ENCODE measurements at places on chromosomes 12 and 14.

DNA sequence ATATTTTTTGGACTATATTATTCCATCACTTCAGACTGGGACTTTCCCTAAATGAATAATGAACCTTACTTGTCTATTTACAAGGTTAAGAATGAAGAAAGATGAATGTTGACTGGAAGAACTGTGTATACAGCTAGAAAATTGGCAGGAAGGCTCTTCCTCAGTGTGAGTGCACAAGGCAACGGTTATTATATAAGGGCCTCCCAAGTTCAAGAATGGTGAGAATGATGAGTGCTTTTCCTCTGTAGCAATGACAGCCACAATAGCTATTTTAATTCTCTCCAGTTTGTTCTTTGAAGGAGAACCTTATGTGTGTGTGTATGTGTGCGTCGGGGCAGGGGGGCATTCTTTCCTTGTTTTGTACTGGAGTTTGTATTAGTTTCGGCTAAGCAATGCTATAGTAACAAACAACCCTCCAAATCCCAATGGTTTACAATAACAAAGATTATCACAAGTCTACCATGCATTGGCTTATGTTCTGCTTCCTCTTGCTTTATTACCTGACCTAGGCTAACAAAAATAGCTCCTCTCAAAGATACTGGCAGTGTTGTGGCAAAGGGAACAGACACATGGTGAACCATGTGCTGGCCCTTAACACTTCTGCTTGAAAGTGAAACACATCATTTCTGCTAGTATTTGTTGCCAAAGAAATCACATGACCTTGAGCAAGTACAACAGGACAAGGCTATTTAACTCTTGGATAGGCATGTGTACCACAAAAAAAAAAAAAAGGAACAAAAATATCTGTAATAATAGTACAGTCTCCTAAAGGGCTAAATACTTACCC, 139.5 kb downstream of the RMST start:
- no peak for DNase-seq

- DNase-seq: no peak
These were observed 11.9 kb downstream of the NRDE2 start for GRCh38 chr14:90319634-90320541.

GRCh38 chr12:26123482-26123980, 1.3 kb downstream of the BHLHE41 start:
- DNase-seq: no peak

- DNase-seq: no peak
These were observed 13.4 kb downstream of the PSEN1 start for GRCh38 chr14:73149753-73150152.

DNA sequence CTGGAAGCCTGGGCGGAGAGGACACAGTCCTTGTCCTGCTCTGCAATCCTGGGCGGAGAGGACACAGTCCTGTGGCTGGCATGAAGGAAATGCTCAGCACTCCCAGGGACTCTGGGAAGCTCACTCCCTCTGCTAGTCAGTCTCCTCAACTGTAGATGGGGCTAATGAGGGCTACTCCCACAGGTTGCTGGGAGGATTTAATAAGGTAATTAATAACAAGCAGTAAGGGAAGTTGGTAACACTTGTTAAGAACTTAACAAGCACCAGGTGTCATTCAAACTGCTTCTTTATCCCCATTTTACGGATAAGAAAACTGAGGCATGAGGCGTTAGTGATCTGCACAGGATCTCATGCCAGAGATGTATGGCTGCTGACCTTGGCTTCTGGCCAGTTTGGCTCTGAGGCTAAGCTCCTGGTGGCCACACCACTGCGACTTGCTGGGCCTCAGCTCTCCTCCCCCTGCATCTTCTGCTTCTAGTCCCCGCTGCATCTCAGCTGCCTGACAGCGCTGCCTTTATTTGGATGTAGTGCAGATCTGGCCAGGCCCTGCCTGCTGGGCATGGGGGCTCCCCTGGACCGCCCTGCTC, 54.1 kb upstream of the BEGAIN start:
- no peak for DNase-seq

GRCh38 chr14:33433396-33433795, 494.7 kb downstream of the NPAS3 start:
- DNase-seq: no peak

DNA sequence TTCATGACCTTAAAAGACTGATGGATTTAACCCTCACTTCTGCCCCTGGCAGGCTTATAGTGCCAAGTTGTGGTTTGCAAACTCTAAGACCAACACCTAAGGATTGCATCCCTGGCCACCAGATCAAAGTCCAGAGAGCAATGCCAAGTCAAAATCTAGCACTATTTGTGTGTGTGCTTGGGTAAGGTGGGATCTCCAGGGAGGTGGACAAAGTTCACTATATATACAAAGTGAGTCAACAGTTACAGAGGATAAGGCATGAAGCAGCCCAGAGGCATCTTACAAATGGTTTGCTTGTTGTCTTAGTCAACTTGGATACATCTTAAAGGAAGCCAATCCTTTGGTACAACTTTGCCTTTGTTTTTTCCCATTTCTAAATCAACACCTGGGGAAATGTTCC, 137.3 kb downstream of the MSRB3 start:
- DNase-seq: no peak

GRCh38 chr14:71591929-71592328, 340.3 kb upstream of the RGS6 start:
- DNase-seq: no peak

GRCh38 chr12:127809275-127809674, 457.7 kb upstream of the TMEM132C start:
- DNase-seq: no peak

- DNase-seq: no peak
These were observed 273.3 kb downstream of the ALG10 start for GRCh38 chr12:34295366-34296142.

- DNase-seq: no peak
These were observed 7.6 kb upstream of the TMED10 start for GRCh38 chr14:75184039-75184438.

- no peak for DNase-seq
These were observed 144.2 kb downstream of the SLC38A6 start for GRCh38 chr14:61125041-61125866.

DNA sequence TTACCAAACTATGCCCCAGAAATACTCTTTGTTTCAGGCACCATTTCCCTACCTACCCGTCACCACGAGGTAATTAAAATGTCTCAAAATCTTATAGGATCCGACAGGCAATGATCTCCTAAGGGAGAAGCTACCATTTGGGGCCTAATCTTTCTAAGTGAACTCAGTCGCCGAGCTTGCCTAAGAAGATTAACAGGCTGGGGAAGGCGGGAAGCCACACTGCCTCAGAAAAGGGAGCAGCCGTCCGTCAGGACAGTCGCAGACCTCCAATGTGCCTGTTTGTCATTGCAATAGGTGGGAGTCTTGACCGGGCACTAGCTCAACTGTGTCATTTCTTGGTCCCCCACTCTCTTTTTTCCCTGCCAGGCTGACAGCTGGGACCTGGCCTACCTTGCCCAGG, 4.6 kb downstream of the TTC7B start:
- no peak for DNase-seq

- no peak for DNase-seq
These were observed 53.6 kb downstream of the FBXW8 start for GRCh38 chr12:116964054-116965050.

GRCh38 chr14:97572583-97573458, 775.6 kb downstream of the VRK1 start:
- DNase-seq: no peak

GRCh38 chr14:105533811-105534498, 7.6 kb downstream of the TMEM121 start:
- no peak for DNase-seq

DNA sequence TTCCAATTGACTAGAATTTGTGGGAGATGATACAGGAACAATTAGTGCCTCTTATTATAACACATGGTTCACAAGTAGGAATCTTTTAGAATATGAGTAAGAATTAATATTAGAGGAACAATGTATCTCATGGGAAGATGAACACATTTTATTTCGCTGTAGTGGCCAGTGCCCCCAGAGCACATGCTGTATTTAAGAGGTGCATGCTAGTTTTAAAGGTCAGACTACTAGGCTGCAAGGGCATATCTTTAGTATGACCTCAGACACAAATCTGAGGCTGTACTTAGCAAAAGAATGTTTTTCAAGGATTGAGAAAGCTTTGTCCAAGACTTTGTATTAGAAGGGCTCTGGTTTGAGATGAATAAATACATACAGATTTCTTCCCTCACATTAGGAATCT, 586.9 kb downstream of the CCER1 start:
- DNase-seq: no peak

DNA sequence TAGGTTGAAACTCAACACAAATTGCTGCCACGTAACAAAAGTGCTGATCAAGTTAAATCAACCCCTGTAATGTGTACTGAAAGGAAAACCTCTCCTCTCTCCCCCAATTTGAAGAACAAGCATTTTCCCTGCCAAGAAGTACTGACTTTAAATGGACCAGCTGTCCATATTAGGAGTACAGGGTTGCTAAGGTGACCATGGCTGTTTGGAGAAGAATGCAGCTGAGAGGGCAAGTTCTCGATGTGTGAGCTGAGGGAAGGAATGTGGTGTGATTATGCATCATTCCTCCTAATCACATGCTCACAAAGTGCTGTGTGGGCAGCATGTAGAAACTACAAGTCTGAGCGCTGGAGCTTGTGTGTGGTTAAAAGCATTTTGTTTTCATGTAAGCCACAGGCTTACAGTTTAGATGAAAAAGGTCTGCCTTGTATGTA, 50.9 kb upstream of the CCT2 start:
- DNase-seq: no peak

GRCh38 chr12:26767865-26768264, 65.1 kb downstream of the ITPR2 start:
- DNase-seq: no peak

- DNase-seq: no peak
These were observed 42.9 kb upstream of the FZD10 start for GRCh38 chr12:130119241-130119861.

GRCh38 chr14:67405771-67406170, 6.2 kb downstream of the PLEK2 start:
- no peak for DNase-seq

DNA sequence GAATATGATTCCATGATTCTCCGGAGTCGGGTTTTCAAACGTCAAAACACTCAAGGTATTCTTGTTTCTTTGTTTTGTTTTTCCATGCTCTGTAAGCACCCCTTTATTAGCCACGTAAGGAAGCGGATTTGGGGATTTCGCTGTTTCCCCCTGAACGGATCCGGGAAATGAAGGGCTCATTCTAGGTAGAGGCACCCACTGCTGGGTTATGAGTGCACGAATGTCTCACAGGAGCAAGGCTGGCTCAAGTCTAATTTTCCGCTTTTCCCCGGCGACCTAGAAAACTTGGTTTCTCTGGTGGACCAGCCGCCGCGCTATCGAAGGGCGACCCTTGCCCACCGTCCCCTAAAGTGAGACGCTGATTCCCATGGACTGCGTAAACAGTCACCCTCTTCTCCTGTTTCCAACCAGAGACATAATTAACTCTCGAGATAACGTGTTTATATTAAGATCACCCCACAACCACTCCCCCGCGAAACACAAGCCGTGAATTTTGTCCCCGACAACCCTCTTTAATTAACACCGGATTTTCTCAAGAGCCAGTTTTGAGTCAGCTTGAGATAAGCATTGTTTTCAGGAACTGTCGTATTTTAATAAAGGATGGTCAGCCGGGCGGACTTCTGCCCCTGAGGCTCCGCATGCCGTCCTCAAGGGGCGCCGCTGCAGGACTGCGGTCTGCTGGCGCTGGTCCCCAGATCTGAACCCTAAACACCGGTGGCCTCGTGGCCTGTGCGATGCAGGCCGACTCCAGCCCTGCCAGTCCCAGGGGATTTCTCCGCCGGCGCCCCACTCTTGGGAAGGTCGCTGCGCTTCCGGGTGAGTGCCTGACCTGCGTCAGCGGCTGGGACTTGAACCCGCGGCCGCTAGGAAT, 515 bp upstream of the ABCC9 start:
- no peak for DNase-seq

DNA sequence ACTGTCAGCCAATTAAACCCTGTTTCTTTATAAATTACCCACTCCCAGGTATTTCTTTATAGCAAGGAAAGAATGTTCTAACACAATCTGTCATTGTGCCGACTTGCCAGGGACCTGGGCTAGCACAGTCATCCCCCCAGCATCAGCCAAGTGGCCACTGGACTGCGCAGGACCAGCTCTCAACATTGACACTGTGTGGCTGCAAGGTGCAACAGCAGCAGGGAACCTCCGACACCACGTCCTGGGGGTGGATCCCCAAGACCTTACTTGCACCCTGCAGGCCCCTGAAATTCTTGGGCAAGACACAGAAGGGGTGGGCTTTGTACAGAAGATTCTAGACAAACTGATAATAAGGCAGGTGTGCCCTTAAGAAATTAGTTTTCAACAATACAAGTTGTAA, 309.5 kb downstream of the GLT1D1 start:
- DNase-seq: no peak

DNA sequence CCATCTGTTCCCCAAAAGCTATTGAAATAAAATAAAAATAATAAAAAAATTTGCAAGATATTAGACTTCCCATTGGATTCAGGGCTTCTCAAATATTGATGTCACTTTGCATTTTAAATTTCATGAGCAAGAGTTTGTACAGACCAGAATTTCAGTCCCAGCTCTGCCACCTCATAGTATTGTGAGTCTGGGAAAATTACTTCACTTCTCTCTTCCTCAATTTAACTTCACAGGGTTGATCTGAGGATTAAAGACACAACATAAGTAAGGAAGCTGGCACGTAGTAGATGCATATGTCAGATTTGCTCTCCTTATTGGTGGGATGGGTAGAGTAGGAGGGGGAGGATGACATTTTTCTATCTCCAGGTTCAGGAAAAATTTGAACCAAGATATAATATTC, 32.8 kb downstream of the COX8C start:
- DNase-seq: no peak

DNA sequence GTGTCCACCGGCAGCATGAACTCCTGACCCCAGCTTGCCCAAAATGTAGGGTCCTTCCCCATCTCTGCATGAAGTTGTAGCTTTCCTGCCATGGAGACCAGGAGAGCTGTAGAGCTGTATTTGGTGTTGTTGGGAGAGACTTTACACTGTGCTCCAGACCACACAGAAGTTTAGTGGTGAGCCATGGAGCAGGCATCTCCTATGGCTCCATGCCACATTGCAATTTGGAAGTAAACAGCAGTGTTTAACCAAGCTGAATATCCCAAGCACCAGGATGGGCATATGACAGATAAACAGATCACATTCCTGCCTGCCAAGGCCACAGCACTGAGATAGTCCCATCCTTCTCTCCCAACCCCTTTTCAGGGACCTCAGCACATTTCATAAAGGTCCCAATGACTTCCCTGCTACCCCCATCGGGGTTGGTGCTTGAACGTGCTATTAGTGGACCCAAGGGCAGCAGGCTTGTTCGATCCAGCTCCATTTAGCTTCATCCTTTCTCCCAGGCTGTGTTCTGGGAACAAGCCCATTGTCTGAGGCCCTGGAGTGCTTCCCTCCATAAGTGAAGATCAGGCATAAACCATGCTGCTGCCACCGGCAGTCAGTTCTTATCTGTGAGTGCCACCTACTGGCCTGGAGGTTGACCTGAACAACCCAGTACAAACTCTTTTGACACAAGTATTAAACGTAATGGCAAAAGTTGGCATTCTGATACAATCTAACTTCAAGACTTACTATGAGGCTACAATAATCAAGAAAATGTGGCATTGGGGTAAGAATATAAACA, 172.3 kb upstream of the ATXN7L3B start:
- DNase-seq: no peak

GRCh38 chr12:130588696-130589539, 127.2 kb downstream of the RIMBP2 start:
- no peak for DNase-seq

All from hematopoietic multipotent progenitor cell treated with erythropoietin and hydrocortisone succinate and interleukin-3 and kit ligand, for 17 days (in vitro differentiated cells).